ENCODE measurements at places on chromosomes 7 and 10. TPM values are rescaled to one million over a fixed set of nuclear protein-coding genes. Genes with fewer than 3 reads are reported as not detected.

PALS2 gene
- total RNA-seq: 38.5 TPM

C10orf53 gene
- not detected for total RNA-seq

PGAM2 gene
- 0.43 TPM for total RNA-seq

- no peak for DNase-seq
These were observed 68.4 kb upstream of the RAPGEF5 start for GRCh38 chr7:22425361-22425760.

- DNase-seq: no peak
These were observed 1.6 kb upstream of the GSTO1 start for GRCh38 chr10:104253106-104253505.

GRCh38 chr10:60497364-60497763 is 107.7 kb upstream of the ANK3 start:
- DNase-seq: no peak

Data from activated naive CD8-positive, alpha-beta T cell treated with anti-CD3 and anti-CD28 coated beads for 36 hours (primary cell).